ENCODE measurements at places on chromosomes 11 and 22.
A peak's percentile ranks its signal among the peaks of the same experiment; 100 is the strongest.

- DNase-seq = peak; percentile 77
These were observed 7.0 kb downstream of the FXYD2 start for GRCh38 chr11:117817368-117818040.

DNA sequence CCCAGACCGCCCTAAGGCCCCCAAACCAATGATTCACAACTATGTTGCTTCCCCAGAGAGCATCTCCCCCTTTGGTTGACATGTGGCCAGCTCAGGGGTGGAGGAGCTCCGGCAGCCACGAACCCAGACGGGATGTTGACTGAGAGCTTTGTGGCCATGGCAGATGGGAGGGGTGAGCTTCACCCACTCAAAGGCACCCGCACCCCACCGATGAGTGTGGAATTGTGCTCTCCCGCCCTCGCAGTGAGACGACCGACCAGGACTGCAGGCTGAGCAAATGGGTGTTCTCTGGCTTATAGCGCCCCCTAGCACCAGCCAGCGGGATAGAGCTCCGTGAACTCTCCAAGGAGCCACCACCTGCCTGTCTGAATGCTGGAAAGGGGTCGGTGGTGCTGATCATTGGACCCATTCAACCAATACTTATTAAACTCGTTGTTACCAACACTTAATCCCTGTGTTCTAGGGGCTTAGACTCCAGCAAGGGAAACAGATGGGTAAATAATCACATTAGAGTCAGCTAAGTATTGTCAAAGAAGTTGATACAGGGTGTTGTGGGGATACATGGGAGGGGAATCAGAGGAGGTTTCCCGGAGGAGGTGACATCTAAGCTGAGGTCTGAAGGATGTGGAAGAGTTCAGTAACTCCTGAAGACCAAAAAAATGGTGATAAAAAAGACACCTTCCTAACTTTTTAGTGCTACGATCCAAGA is 4.5 kb upstream of the TIMP3 start:
- DNase-seq = peak; percentile 68

- peak; percentile 22 for DNase-seq
These were observed 11.6 kb downstream of the PRR33 start for GRCh38 chr11:1879941-1880720.

DNA sequence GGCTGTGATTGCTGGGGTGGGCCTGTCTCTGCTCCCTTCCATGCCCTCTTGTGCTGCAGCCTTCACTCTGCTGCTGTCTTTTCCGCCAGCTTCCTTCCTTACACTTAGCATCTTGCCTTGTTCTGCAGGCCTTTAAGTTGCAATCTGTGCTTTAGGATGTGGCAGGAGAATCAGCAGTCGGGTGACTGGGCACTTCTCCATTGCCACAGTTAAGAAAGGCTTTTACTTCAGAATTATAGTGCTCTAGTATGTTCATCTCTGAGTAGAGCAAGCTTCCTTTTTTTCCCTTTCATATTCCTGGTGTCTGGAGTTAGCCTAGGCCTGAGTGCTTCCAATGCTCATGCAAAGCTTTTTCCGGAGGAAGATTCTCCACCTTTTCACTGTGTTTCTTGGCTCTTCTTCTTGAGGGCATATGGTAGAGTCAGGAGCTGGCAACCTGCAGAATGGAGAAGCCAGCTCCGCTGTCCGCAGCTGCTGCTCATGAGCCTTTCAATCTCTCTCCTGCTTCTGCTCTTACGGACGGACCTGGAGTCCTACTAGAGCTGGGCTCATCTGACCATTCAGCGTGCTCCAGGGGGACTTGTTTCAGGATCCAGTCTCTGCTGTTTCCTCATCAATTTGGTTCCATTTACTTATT is 20.2 kb downstream of the PPP6R2 start:
- DNase-seq = no peak

DNA sequence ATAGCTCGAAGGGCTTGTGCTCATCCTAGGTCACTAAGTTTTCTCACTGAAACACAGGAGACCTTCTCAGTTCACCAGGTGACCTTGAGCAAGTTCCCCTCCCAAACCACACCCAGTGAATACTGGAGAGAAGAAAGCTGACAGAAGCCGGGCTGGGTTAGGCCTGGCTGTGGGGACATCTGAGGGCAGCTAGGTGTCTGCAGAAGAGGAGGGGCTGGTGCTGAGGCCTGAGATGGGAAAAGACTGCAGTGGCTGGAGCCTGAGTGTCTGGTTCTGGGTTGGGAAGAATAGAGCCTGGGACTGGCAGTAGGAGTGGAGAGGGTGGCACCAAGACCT is 602 bp upstream of the INPP5J start:
- no peak for DNase-seq

DNA sequence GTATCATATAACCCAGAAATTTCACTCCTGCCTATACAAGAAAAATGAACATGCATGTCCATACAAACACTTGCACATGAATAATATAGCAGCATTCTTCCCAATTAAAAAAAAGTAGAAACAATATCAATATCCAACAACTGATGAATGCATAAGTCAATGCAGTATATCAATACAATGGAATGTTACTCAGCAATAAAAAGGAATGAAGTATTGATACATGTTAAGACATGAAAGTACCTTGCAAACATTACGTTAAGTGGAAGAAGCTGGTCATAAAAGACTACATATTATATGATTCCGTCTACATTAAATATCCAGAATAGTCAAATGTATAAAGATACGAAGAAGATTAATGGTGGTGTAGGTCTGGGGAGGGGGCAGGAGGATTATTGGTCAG is 73.9 kb upstream of the DRD2 start:
- no peak for DNase-seq

GRCh38 chr22:30606455-30607299 is at the start of gene TCN2:
Gene TCN2 (plus strand): TSS chr22:30607174. CDS start chr22:30607332, 158 bp downstream.
- peak; percentile 93 for DNase-seq

- no peak for DNase-seq
These were observed 2.3 kb downstream of the SHANK3 start for GRCh38 chr22:50674606-50675552.

DNA sequence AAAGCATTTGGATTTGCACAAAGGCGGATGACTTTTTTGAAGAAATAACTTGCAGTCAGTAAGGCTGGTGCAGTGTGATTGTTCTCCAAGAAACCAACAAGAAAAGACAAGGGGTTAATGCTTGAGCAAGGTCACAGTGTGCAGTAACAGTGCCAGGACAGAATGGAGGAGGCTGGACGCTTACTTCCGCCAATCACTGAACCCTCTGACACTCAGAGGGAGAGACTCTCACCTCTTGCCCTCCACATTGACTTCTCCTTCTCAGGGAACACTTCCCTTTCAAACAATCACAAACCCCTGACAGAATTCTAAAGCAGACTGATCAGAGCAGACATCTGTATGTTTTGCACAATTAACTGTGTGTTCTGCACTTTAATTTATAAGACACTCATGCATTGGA is 228.4 kb downstream of the BLID start:
- DNase-seq = no peak

- peak; percentile 77 for DNase-seq
These were observed 178.3 kb downstream of the SNX19 start for GRCh38 chr11:130737866-130738431.

DNA sequence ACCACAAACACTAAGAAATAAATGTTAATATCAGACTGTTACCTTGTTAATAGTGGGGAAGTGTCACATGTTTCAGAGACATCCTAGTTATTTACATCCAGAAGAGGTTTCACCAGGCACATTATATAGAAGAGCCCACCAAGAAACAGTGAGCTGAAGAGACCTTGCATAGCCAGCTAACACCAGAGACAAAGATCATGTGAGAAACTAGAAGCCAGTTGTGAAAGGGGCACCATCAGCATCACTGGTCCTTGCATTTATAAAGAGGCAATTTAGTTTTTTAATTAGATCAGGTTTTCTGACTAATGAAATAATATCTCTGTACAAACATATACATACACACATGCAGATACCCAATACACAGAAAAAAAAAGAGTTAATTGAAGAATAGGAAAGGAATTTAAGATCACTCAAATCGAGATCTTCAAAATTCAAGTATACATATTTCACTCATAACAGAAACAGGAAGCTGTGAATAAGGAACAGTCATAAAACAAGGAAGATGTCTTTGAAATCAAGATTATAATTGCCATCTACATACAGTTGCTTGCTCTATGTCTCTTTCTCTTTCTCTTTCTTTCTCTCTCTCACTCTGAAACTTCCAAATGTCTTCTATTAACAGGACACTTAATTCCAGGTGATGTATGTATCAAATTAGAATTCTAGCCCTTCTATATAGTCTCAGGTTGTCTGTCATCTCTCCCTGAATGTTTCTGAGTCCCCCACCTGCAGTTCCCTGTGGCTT is 348.7 kb downstream of the ETS1 start:
- DNase-seq = no peak

- DNase-seq = no peak
These were observed 1.2 kb upstream of the ARRB1 start for GRCh38 chr11:75352588-75353206.

- peak; percentile 2 for DNase-seq
These were observed 8.9 kb downstream of the SDF2L1 start for GRCh38 chr22:21650823-21651520.

GRCh38 chr22:35051791-35052190 is 14.2 kb upstream of the ISX start:
- no peak for DNase-seq

GRCh38 chr22:38870312-38870741 is 1.7 kb downstream of the CBX6 start:
- peak; percentile 69 for DNase-seq

GRCh38 chr22:29487426-29487986 is 7.5 kb downstream of the NEFH start:
- DNase-seq = no peak

GRCh38 chr11:33488971-33489370 is 211.7 kb downstream of the C11orf91 start:
- no peak for DNase-seq

- DNase-seq = no peak
These were observed 1.1 kb downstream of the UCP3 start for GRCh38 chr11:74007691-74008372.

- DNase-seq = peak; percentile 16
These were observed 4.8 kb downstream of the VPS26B start for GRCh38 chr11:134229126-134229790.

GRCh38 chr11:33737362-33737821 is 1.2 kb upstream of the CD59 start:
- DNase-seq = peak; percentile 38

GRCh38 chr11:37107415-37107814 is 509.4 kb upstream of the RAG2 start:
- DNase-seq = no peak

DNA sequence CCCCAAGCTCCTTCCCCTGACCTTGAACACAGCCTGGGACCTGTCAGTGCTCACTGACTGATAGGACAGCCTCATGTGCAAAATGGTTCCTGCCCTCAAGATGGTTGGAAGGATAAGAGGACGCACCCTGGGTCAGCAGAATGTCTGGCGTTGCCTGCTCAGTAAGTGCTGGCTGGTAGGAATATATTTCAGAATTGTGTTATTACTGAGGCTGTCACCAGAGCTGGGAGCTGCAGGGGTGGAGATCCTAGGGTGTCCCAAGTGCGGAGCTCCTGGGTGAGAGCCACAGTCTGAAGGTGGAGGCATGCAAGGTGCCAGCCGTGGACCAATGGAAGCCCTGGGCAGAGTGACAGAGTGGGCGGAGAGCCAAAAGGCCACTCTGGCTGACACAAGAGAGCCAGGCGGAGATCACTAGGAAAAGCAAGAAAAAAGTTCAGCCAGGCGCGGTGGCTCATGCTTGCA is 1.0 kb upstream of the SEC14L4 start:
- no peak for DNase-seq

DNA sequence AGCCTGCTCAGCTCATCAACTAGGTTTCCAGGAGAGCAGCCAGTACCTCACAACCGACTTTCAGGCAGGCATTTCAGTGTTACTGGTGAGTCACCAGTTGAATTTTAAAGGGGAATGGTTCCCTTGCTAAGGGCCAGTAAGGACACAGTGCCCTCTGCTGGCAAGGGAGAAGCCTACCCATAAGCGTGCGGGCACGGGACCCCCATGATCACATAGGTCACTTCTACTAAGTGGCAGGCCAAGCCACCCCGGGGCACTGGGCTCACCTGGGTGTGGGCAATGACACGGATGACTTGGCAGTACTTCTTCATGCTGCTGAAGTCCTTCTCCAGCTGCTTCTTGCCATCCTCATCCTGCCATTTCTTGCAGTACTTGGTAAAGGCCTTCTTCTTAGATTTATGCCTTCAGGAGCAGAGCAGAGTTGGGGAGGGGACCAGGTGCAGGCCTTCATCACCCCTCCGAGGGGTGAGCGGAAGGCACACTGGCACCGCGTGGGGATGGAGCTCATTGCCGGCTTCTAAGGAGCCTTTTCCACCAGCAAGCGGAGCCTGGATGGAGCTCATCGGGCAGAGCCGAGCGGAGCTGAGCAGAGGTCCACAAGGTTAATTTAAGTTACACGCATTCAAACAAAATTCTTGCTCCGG is 2.9 kb downstream of the RPL3 start:
- DNase-seq = peak; percentile 94

GRCh38 chr11:108647701-108648527 is 17.0 kb upstream of the DDX10 start:
- peak; percentile 85 for DNase-seq

DNA sequence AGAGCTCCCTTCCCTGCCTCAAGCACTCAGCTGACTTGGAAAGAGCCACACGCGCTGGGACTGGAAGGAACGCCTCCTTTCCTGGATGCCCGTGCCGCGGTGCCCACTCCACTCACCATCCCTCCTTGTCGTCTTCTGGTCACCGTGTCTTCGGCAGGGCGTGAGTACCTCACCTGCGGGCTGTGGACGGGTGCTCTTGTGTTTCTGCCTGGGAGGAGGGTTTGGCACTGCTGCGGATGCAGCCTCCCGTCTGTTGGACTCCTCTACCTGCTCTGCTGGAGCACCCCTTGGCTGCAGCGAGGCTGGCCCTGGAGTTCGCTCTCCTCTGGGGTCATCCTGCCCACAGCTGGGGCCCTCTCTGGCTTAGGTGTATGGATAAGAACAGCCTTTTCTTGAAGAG is 612.7 kb downstream of the BRD1 start:
- DNase-seq = no peak

DNA sequence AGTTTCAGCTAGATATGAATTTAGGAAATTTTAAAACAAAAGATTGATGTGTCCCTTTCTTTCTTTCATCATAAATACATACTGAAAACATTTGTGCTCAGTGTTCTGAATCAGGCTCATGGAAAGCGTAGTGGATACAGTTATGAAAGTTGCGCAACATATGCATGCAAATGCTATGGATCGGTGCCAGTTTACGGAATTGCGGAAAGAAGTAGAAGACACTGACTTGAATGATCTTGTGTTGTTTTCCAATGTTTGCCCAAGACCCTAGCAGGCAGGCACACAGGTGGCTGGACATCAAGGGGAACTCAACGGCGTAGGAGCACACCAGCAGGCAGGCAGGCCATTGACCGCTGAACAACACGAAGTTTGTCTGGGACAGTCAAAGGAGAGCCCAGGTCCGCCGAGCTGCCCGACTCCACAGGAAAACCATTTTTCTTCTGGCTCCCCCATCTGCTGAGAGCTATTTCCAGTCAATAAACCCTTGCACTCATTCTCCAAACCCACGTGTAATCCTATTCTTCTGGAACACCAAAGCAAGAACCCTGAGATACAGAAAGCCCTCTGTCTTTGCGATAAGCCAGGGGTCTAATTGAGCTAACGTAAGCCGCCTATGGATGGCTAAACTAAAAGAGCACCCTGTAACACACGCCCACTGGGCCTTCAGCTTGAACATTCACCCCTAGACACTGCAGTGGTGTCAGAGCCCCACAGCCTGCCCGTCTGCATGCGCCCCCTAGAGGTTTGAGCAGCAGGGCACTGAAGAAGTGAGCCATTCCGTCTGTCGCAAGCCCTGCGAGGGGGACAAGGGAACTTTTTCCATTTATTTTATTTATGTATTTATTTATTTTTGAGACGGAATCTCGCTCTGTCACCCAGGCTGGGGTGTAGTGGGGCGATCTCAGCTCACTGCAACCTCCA is 7.4 kb upstream of the BIRC3 start:
- no peak for DNase-seq

- DNase-seq = no peak
These were observed 134.8 kb downstream of the PARVA start for GRCh38 chr11:12512132-12512531.
